Forelimb muscle (tissue), 1 donor: ENCODE measurements at places on chromosomes 6 and 20.

GRCh38 chr6:15980801-15981200 is 148.1 kb upstream of the MYLIP start:
- no peak for DNase-seq

GRCh38 chr6:152457949-152458624 is 179.1 kb downstream of the SYNE1 start:
- DNase-seq = no peak

GRCh38 chr6:82866446-82866845 is 199.2 kb downstream of the UBE3D start:
- DNase-seq = no peak

- no peak for DNase-seq
These were observed 313.6 kb upstream of the SULF2 start for GRCh38 chr20:48098866-48099265.

DNA sequence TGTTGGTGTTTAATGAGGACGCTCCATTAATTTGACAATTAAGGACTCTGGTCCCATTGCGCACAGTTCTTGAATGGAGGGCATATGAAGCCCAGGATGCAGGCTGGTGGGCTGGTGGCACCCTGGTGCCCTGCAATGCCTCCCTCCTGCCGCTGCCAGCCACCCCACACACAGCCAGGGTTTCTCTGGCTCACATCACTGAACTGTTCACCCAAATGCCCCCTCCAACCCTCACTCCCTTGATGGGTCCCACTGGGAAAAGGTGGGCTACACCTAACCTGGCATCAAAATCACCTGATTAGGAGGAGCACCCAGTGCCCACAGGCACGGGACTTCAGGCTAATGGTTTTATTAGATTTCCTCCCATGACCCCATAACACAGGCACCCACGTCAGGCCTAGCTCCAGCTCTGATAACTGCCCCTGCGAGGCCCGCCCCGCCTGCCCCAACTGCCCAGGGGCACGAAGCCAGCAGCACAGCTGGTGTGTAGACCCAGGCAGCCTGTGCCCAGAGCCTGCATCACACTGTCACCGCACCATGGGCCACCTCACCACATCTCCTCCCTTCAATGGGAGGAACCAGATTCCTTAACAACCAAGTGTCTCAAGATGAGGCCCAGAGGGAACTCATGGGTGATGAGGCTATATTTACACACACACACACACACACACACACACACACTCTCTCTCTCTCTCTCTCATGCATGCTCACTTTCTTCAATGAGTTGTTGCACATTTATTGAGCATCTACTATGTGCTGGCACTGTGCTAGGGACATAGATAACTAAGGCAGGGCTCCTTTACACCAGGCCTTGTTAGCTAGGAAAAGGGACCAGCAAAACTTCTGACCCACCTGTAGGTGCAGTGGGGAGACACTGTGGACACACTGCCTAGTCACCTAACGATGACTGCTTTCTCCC is 107.3 kb downstream of the NOL4L start:
- DNase-seq = no peak

DNA sequence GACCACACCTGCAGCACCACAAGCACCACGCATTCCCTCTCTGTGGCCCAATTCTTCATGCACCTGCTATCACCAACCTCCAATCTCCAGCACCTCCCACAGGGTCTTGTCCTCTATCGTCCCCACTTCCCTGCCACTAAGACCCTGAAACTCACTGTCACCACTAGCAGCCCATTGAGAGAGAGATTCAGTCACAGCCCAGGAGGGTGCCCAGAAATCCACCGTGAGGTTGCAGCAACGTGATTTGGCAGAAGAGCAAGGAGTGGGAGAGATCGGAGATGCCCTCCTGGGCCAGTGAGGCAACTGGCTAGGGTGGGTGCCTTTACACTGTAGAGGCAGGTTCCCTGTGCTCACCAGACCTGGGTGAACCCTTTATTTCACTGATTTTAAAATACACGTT is 90.1 kb downstream of the ANKRD60 start:
- DNase-seq = no peak

GRCh38 chr6:25127076-25127837 is 151.9 kb upstream of the CARMIL1 start:
- DNase-seq = no peak

DNA sequence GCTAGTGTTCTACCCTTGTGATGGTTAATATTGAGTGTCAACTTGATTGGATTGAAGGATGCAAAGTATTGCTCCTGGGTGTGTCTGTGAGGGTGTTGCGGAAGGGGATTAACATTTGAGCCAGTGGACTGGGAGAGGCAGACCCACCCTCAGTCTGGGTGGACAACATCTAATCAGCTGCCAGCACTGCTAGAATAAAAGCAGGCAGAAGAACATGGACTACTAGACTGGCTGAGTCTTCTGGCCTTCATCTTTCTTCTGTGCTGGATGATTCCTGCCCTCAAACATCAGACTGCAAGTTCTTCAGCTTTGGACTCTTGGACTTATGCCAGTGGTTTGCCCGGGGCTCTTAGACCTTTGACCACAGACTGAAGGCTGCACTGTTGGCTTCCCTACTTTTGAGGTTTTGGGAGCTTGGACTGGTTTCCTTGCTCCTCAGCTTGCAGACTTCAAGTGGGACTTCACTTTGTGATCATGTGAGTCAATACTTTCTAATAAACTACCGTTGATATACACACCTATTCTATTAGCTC is 50.1 kb downstream of the SDHAF4 start:
- DNase-seq = no peak

DNA sequence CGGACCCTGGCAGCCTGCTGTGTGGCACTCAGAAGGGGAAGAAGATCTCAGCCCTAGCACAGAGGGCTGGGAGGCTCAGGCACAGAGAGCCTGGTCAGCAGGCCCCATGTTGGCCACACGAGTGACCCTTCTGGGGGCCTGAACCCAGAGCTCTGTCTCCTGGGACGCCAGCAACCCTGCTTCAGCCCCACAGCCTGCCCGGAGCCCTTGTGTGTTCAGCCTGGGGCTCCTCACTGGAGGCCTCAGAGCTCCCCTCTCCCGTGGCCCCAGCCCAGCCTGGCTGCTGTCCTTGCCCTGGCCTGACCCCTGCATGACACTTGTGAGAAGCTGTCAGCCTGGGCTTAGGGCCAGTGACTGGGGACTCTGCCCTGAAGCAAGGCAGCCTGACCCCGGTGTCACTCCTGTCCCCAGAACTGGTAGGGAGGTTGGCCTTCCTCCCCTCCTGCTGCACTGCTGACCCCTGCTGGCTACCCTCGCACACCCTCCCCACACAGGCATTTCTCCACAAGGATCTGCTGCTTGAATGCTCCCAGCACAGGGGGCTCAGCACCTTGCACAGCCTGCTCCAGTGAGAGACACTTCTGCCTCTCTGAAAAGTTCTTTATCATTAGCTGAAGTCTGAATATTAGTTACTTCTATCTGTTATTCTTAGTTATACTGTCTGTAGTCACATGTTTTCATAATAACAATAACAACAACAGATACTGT is 15.4 kb upstream of the IP6K3 start:
- DNase-seq = no peak

DNA sequence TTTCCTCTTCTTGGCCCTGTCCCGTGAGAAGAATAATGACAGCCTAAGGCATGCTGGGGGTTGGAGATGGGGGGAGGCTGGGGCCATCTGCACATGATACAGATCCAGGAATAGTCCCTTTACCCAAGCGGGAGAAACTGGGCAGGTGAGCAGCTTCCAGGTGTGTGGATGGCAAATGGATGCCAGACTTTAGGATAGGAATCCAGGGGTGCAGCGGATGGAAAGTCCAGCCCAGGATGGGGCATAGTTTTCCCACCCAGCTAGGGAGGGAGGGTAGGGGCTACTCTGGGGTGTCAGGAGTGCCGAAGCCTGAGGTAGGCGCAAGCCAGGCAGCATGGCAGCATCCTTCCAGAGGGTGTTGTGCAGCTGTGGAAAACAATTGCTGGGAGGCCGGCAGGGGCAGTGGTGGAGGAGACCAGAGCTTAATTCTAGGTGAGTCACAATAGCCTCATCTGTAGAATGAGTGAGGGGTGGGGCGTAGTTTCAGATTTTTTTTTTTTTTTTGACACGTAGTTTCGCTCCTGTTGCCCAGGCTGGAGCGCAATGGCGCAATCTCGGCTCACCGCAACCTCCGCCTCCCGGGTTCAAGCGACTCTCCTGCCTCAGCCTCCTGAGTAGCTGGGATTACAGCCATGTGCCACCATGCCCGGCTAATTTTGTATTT is 15.4 kb upstream of the FAM110A start:
- DNase-seq = no peak

DNA sequence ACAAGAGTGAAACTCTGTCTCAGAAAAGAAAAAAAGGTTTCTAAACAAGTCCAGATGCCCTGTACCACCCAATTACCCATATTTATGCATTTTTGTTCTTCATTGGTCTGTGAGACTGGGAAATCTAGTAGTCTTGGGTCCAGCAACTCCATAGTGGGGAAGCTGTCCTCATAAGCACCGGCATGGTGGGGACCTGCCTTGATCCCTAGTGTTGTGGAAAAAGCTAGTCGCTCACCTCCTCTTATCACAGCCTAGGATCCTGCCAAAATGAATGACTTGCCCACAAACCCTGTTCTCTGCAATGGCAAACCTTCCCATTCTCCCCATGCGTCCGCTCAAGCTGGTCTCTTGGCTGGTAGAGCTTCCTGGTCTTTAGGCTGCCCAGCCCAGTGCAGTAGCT is 38.3 kb upstream of the GABRR1 start:
- no peak for DNase-seq

DNA sequence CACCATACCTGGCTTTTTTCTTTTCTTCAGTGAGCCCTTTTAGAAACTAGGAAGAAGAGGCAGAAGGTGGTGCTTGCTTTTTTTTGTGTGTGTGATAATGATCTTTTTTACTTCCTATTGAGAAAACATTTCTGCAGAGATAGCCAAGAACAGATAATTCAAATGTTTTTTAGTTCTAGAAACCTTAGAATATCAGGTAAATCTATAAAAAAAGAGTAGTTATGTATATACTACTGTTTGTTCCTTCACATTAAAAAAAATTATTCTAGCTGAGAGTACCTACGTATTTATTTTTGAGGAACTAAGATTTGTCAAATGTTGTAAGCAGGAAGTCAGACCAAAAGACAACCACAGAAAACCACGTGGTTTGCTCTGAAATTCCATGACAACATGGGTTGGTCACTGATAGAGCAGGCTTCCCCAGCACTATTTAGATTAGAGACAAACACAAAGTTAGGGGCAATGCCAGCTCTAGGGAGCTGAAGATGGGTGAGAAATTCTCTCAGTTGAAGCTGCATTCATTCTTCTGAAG is 12.8 kb downstream of the STK4 start:
- DNase-seq = no peak

- no peak for DNase-seq
These were observed 314 bp downstream of the FARS2 start for GRCh38 chr6:5261545-5262109.
